AG04450 (cell line): ENCODE measurements at places on chromosomes 6 and 20.

DNA sequence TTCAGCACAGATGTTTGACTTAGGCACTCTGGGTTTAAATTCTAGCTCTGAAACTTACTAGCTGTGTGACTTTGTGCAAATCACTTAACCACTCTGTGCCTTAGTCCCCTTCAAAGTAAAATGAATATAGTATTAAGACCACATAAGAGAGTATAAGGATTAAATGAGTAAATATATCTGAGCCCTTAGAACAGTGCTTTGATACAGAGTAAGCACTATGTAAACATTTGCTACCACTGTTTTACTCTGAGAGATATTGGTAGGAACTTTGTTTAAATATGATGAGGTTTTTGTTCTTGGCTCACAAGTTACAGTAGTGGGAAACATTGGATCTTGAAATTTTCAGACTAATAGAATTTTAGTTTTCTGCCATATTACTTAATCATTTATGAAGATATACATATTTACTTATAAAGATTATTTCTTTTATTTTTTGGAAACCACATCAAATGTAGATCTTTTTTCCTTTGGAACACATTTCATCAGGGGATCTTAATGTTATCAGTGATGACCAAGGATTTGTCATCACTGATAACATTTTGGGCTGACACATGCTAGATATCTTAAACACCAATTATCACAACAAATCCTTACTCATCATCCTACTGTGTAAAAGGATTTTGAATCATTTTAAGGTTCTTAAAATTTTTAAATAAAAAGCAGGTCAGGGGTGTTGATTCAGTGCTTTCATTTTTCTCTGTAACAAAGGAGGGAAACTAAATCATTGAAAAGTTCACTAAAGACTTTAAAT lies 226.2 kb downstream of the EYA4 start:
- DNase-seq, result peak; percentile 10

DNA sequence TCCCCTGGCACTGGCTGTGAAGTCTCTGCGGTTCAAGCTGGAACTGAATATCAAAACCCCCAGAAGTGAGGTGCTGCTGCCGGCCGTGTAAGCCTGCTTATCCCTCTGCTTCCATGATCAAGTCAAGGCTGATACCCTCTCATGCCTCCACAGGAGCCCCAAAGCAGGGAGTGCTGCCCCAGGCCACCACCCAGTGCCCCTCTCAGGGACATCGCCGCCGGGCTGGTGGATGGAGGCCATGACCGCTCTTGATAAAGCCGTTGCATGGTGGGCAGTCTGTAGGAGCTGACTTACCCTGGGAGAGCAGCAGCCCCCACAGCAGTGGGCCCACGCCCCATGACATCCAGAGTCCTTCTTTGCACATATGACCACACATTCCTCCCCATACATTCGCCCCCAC lies 162.0 kb upstream of the CST7 start:
- no peak for DNase-seq

- no peak for DNase-seq
These were observed 32.0 kb downstream of the CEP43 start for GRCh38 chr6:167031082-167031709.

GRCh38 chr6:38302838-38303237 lies 336.9 kb downstream of the BTBD9 start:
- no peak for DNase-seq

- DNase-seq, result no peak
These were observed 1.3 kb upstream of the UBE2J1 start for GRCh38 chr6:89353702-89354392.

DNA sequence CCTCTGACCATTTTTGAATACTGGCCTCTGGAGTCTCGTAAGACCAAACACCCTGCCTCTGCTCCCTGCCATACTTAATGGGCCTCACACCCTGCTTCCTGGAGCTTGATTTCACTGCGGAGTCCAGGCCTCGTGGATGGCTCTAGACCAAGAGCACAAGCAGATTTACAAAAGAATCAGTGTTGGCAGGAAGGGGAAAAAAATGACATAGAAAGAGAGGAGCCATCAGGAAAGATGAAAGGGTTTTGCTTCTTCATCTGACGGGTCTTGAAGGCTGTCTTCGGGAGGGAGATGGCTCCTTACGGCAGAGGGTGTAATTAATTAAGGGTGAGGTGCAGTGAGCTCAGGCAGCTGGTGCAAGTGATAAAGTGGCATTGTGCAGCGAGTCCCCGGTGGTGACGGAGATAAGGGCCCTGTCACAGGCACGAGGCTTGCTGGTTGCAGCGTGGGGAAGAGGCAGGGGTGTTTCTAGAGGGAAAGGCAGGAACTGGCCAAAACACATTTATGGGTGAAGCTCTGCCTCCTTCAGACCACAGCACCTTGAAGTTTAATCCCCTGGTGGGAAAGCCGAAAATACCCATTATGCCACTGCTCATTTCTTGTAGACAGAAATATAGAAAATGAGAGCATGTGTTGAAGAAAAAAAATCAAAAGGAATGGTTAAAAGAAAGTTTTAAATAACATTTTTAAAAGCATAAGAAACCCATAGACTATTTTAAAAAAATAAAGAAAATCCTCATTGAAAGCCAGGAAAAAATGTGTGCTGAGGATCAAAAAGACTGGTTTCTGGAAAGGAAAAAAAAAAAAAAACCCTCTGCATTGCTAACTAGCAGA lies 128.6 kb upstream of the LRFN2 start:
- no peak for DNase-seq

DNA sequence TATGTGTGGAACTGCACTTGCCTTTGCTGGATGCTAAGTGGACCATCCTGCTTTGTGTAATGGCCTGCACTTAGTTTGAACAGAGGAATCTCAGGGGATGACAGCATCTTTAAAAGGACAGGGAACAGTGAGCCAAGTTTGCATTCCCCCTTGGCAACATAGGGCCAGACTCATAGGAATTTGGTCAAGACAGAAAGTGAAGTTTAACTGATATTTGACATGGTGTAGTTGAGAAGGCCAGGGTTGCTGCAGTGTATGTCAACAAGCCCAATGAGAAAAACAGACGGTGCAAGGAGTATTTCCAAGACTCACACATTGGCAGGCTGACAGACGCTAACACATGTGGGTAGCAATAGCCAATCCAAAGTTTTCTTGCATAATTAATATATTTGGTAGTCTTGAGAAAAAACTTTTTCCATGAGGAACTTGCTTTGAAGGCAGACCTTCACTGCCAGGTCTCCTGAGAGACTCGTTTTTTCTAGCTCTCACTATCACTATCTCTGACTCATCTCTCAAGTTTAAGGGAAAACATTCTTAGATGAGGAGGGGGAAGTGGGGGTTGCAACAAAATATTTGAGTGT lies 213.8 kb downstream of the IBTK start:
- no peak for DNase-seq

- DNase-seq, result no peak
These were observed 16.5 kb downstream of the KPNA5 start for GRCh38 chr6:116697480-116697879.

DNA sequence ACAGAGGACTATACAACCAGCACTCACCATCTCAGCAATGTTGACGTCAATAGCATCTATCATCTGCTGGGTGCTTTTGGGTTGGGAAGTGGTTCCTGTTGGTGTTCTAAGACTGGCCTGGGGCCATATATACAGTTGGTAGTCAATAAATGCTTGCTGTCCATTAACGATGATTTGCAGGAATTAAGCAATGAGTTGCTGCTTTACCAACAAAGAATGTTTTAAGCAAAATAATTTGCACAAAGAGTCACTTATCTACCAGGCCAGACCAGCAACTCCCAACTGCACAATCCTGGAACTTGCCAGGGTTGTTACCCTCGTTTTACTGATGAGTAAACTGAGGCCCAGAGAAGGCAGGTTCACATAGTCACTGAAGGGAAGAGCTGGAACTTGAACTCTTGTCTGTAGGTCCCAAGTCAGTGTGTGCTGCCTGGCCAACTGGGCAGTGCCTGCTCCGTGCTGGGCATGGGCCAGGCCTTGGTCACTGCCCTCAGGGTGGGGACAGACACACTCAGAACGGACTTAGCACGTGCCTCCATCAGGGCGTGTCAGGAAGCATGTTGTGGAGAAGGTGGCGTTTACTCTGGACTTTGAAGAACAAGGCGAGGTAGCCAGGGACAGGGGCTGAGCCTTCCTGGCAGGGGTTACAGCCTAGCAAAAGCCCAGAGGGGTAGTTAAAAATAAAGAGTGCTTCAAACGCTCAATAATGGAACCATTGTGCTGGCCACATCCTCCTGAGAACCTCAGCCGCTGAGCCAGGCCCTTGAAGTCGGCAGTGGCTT lies 2.5 kb upstream of the SRC start:
- DNase-seq, result no peak

DNA sequence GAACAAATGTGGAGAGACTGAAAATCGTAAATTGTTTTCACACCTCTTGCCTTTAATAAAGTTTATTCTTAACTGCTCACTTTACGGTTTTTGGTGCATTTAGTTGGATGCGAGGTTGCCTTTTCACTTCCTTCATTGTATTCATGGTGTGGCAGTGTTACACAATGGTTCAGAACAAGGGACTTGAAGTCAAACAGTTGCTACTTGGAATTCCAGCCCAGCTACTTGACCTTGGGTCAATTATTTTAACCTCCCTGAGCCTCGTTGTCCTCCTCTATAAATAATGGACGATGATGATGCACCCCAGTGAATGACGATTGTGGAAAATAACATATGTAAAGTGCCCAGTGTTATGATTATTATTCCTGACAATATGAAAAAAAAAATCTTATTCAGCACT lies 72.3 kb downstream of the CARMIL1 start:
- no peak for DNase-seq

- DNase-seq, result no peak
These were observed 441.0 kb downstream of the KIF16B start for GRCh38 chr20:16132036-16132798.
